ENCODE measurements at places on chromosomes 7 and 10. TPM values are rescaled to one million over a fixed set of nuclear protein-coding genes. Genes with fewer than 3 reads are reported as not detected.

COMTD1 gene
- 16.1 TPM for total RNA-seq

TFPI2 gene
- 0.92 TPM for total RNA-seq

NEUROD6 gene
- total RNA-seq: 4.2 TPM

SPACDR gene
- not detected for total RNA-seq

SLIT1 gene
- total RNA-seq: 56.1 TPM

CUBN gene
- total RNA-seq: 3.5 TPM

FAM24A gene
- total RNA-seq: not detected

PEX1 gene
- total RNA-seq: 61.4 TPM

CHN2 gene
- total RNA-seq: 43.6 TPM

ARID5B gene
- total RNA-seq: 27.9 TPM

GIMAP6 gene
- total RNA-seq: 6.9 TPM

PPP1R9A gene
- total RNA-seq: 108 TPM

BET1 gene
- total RNA-seq: 28.4 TPM

ZNF518A gene
- total RNA-seq: 66.4 TPM

SLC26A5 gene
- total RNA-seq: 0.46 TPM

NET1 gene
- total RNA-seq: 34.8 TPM

KCP gene
- 1.2 TPM for total RNA-seq

NCF1 gene
- total RNA-seq: 0.69 TPM

ZMIZ1 gene
- total RNA-seq: 43.8 TPM

UPK3BL1 gene
- total RNA-seq: 28.8 TPM

CRYGN gene
- not detected for total RNA-seq

NODAL gene
- total RNA-seq: 3.5 TPM

NACAD gene
- total RNA-seq: 7.6 TPM

PCBD1 gene
- 27.0 TPM for total RNA-seq

TNRC18 gene
- 78.0 TPM for total RNA-seq

CYP26C1 gene
- 0.23 TPM for total RNA-seq

COL17A1 gene
- under 0.01 TPM for total RNA-seq

SH2B2 gene
- 10.8 TPM for total RNA-seq

ZNF804B gene
- total RNA-seq: 8.3 TPM

ERVW-1 gene
- not detected for total RNA-seq

NME8 gene
- total RNA-seq: not detected

IL6 gene
- total RNA-seq: not detected

GBF1 gene
- total RNA-seq: 31.8 TPM

MYO1G gene
- 0.46 TPM for total RNA-seq

SLC39A12 gene
- 20.1 TPM for total RNA-seq

CAMK2B gene
- total RNA-seq: 112 TPM

AGK gene
- 53.7 TPM for total RNA-seq

CCDC172 gene
- total RNA-seq: not detected

BEND7 gene
- total RNA-seq: 16.8 TPM

LSM5 gene
- total RNA-seq: 30.7 TPM

CALHM1 gene
- total RNA-seq: 0.23 TPM

PNLIPRP3 gene
- total RNA-seq: not detected

HOXA11 gene
- not detected for total RNA-seq

DNAJC12 gene
- total RNA-seq: 25.6 TPM

DPP6 gene
- total RNA-seq: 85.1 TPM

SLC18A2 gene
- total RNA-seq: 13.1 TPM

PRKG1 gene
- total RNA-seq: 29.5 TPM

UNCX gene
- total RNA-seq: 2.3 TPM

DGKB gene
- total RNA-seq: 45.2 TPM

AGR2 gene
- 0.46 TPM for total RNA-seq

CHCHD1 gene
- total RNA-seq: 20.8 TPM

AS3MT gene
- 11.1 TPM for total RNA-seq

Measured in diencephalon (tissue), 1 donor.